ENCODE measurements at places on chromosomes 7 and 10.

- DNase-seq: no peak
Measured at GRCh38 chr7:40471891-40472290, 337.1 kb downstream of the SUGCT start.

DNA sequence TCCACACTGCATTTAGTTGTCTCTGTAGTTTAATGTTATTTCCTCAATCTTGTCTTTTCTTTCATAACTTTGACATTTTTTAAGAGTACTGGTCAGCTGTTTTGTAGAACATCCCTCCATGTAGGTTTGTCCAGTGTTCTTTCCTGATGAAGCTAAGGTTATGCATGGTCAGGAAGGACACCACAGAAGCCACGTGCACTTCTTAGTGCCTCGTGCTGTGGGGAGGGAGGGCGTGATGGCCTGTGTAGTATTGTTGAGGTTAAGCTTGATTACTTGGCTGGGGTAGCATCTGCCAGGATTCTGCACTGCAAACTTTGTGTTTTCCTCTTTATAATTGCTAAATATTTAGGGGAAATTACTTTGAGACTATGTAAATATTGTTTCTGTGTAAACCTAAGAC lies 48.3 kb downstream of the MCMBP start:
- DNase-seq: no peak

- DNase-seq: no peak
Measured at GRCh38 chr7:137664846-137665245, 181.9 kb downstream of the DGKI start.

DNA sequence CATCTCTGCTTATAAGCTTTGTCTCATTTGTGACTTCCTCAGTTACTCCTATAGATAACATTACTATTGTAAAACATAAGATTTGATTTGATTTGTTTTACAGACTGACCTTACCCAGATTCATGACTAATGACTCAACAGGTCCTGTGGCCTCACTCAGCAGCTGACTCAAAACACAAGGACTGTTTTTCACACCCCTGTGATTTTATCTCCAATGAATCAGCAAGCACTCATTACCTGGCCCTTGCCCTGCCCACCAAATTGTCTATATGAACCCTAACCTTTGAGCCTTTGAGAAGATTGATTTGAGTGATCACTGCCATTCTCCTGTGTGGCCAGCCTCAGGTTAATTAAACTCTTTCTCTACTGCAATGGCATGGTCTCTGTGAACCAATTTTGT lies 1064.6 kb upstream of the LRRTM3 start:
- no peak for DNase-seq

GRCh38 chr7:46291601-46292150 lies 370.6 kb upstream of the IGFBP3 start:
- no peak for DNase-seq

- no peak for DNase-seq
Measured at GRCh38 chr7:127474457-127474856, 81.9 kb upstream of the ZNF800 start.

- DNase-seq: no peak
Measured at GRCh38 chr10:13725594-13725993, 138.8 kb downstream of the PRPF18 start.

DNA sequence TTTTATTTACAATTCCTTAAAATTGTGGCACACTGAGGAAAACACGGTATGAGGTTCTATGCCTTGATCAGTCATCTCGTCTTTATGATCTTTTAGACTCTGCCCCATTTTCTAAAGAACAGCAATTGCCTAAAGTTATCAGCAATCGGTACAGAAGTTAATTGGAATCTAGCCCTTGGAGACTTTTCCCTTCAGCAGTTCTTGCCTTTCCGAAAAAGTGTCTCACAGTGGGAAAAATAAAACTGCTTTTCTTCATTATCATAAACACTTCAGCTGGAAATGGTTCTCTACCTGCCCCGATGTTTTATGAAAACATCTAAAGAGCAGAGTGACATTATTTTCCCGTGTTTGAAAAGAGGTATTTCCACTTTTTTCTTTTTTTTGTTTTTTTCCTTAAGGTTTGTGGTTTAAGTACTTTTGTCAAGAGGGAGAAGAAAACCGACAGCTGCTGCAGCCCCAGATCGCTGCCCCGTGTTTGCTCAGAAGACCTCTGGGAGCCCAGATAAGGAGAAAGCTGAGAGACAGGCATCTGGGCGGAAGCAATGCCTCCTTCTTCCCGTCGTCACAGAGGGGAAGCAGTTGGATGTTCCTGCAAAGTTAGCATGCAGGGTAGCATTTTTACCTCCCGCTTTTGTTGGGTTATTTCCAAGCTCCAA lies 149.7 kb downstream of the FRMD4A start:
- DNase-seq: no peak

- no peak for DNase-seq
Measured at GRCh38 chr7:102096706-102097427, 189.8 kb upstream of the SH2B2 start.

GRCh38 chr7:26538216-26538615 lies 246.6 kb downstream of the SNX10 start:
- DNase-seq: no peak

GRCh38 chr7:50628434-50629084 lies 63.4 kb upstream of the DDC start:
- no peak for DNase-seq

DNA sequence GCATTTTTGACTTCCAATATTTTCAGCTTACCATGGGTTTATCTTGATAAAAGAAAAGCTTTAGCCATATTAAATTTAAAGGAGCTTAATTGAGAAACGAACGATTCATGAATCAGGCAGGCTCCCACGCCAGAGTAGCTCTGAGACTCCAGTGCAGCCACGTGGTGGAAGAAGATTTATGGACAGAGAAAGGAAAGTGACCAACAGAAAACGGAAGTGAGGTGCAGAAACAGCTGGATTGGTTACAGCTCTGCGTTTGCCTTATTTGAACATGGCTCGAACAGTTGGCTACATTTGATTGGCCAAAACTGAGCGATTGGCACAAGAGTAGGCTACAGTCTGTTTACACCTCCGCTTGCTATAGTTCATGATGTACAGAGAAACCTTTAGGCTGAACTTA lies 395.4 kb downstream of the GATA3 start:
- no peak for DNase-seq

DNA sequence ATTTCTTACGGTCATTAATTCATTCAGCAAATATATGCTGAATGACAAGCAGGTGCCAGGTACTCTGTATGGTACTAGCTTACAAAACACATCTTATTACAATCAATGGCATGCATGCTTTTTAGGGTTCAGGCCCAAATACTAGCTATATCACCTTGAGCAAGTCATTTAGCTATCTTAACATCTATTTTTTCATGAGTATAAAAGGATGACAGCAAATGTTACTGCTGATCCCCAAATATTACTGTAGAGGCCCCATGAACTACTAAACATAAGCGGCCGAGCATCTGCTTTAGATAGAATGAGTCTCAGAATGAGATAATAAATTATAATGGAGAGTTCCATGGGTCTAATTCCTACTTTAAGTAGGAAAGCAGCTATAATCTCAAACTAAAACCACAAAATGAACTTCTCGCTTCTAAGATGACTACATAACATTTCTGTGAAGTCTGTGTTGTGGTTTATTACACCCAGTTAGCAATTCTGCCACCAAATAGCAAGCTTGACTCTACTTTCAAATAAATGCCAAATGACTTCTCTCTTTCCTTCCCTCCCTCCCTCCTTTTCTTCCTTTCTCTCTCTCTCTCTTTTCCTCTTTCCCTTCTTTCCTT lies 113.7 kb upstream of the LRRN3 start:
- no peak for DNase-seq

GRCh38 chr10:121405549-121405948 lies 192.7 kb downstream of the FGFR2 start:
- DNase-seq: no peak

DNA sequence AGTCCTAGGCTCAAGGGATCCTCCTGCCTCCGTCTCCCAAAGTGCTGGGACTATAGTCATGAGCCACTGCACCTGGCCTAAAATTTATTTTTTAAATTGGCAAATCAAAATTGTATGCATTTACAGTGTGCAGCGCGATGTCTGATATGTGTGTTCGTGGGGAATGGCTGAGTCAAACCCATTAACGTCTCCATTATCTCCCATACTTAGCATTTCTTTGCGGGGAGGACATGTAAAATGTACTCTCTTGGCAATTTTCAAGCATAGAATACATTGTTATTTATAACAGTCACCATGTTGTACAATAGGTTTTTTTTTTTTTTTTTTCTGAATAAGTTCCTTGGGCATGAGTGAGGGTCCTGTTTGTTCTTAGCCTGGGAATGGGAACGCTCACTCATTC lies 3.8 kb downstream of the TMEM184A start:
- no peak for DNase-seq

- peak; percentile 78 for DNase-seq
Measured at GRCh38 chr10:102835007-102835482, 2.2 kb downstream of the CYP17A1 start.

DNA sequence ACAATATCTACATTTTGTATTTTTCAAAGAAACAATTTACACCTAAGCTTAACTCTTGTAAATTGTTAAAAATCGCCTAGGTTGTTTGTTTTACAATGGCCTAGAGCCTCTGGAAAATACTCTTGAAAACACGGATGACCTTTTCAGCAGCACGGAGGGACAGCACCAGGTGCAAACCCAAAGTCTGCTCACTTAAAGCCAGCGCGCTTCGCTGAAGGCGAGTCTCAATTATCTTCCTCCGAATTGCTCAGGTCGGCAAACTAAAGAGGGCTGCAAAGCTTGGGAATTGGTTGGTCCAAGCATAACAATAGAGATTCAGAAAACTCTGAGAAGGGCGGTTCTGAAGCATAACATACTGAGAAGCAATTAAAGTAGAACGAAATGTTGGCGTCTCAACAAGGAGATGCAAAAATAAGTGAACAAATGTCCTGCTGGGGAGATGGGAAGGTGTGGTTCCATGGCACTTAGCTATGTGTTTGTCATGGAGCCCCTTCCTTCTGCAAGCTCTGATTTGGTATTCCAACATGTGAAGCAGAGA lies 139.9 kb upstream of the PITRM1 start:
- no peak for DNase-seq

- no peak for DNase-seq
Measured at GRCh38 chr10:70617798-70618568, 15.4 kb upstream of the PRF1 start.

GRCh38 chr10:18312374-18313139 lies 172.3 kb downstream of the CACNB2 start:
- DNase-seq: no peak

DNA sequence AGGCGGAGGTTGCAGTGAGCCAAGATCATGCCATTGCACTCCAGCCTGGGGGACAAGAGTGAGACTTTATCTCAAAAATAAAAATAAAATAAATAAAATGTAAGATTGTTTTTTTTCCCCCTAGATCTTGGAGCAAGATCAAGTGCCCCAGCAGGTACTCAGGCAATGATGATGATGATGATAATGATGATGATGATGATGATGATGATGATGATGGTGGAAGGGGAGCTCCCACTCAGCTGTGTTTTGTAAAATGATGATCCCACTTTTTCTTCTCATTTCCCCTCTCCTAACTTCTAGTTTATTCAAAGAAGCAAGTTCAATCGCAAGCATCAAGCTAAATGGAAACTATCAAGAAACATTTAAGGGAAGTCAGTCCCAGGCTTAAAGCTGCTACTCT lies 50.3 kb downstream of the PIK3CG start:
- no peak for DNase-seq

DNA sequence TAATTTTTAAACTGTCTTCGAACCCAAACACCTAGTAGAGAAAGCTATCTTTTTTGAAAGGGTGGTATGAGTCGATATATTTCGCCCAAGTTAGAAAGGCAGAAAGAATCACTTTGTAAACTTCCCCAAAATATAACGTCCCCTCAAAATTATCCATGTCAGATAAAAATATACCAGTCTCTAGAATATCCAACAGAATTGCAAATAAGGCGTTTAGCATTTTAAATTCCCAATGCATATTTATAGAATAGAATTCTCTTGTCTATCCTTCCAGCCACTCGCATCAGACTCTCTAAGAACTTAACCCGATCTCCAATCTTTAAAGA lies 2.1 kb downstream of the CTBP2 start:
- no peak for DNase-seq

- DNase-seq: no peak
Measured at GRCh38 chr10:110008518-110009339, 945 bp downstream of the ADD3 start.

DNA sequence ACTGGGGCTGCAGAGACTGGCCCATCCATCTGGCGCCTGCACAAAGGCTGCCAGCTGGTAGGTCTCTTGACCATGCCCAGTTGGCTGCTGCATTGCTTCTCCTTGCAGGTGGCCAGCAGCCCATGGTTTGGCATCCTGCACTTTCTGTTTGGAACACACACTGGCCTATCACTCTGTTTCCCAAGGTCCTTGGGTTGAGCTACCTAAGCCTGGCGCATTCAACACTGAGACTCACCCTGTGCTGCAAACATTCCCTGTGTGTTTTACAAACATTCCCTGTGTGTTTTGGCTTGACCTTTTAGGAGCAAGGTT lies 55.5 kb downstream of the TACR2 start:
- no peak for DNase-seq

DNA sequence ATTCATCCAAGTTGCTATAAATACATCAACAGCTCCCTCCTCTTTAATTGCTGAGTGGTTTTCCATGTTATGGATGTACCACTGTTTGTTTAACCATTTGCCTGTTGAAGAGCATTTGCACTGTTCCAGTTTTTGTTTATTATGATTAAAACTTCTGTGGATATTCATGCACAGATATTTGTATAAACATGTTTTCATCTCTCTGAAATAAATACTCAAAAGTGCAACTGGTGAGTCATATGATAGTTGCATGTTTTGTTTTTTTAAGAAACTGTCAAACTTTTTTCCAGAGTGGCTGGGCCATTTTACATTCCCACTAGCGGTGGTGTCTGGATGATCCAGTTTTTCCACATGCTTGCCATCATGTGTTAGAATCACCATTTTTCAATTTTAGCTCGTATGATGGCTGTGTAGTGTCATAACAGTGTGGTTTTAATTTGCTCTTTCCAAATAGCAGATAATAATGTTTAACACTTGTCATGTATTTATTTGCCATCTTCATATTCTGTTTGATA lies 33.6 kb downstream of the MEOX2 start:
- no peak for DNase-seq

- no peak for DNase-seq
Measured at GRCh38 chr10:91987397-91988037, 63.9 kb downstream of the BTAF1 start.
